ENCODE measurements at places on chromosomes 3 and 15.
A peak's percentile ranks its signal among the peaks of the same experiment; 100 is the strongest.

- DNase-seq, result no peak
Measured at GRCh38 chr3:122665881-122666280, 14.8 kb upstream of the PARP14 start.

GRCh38 chr15:64070965-64071851 is 22.4 kb downstream of the CIAO2A start:
- no peak for DNase-seq

- DNase-seq, result no peak
Measured at GRCh38 chr15:25582886-25583285, 144.1 kb upstream of the UBE3A start.

- DNase-seq, result no peak
Measured at GRCh38 chr3:183725387-183725786, 27.8 kb downstream of the YEATS2 start.

GRCh38 chr15:90001062-90001682 is at the start of gene ZNF710:
Gene ZNF710 (plus strand): TSS chr15:90001324. CDS start chr15:90067138, 65,814 bp downstream.
- DNase-seq, result peak; percentile 33

GRCh38 chr15:37370941-37371340 is 270.6 kb upstream of the MEIS2 start:
- DNase-seq, result no peak

Measured in GM18507 (cell line).